Activated CD4-positive, alpha-beta memory T cell treated with anti-CD3 and anti-CD28 coated beads for 36 hours (primary cell): ENCODE measurements at places on chromosomes 1 and 21.
A peak's percentile ranks its signal among the peaks of the same experiment; 100 is the strongest.

- DNase-seq, result no peak
- no peak overlapping the region for H3K4me3 ChIP-seq
- H3K4me1 ChIP-seq, result no peaks in the 10 kb centered on the region
- H3K36me3 ChIP-seq, result peaks cover 5% of the 10 kb centered on the region
These were observed 25.2 kb upstream of the AGO1 start for GRCh38 chr1:35857830-35858229.

DNA sequence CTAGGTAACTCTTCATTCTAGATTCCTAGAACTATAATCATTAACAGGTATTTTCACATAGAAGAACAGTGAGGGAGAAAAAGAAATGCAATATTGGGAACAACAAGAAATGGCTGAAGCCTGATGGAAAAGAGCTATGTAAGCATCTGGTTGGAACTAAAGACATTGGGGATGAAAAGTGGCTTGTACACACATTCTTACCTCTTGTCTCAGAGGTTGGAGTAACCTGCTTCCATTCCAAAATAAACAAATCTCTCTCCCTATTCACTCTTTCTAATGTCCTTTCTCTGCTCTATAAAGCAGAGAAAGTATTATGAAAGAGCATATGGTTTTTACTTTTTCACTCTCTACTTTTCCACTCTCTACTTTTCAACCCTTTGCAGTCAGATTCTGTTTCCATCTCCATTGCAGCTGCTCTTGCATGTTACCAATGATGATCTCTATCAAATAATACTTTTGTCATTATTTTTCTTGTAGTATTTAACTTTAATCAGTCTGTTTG, 37.5 kb downstream of the CMPK1 start:
- H3K27me3 ChIP-seq, result no peaks in the 10 kb centered on the region
- no peak for DNase-seq
- H3K4me3 ChIP-seq, result no peak overlapping the region
- H3K4me1 ChIP-seq, result no peaks in the 10 kb centered on the region

GRCh38 chr1:199272628-199273086, 633.8 kb downstream of the PTPRC start:
- H3K4me1 ChIP-seq, result peaks cover 5% of the 10 kb centered on the region
- no peak overlapping the region for H3K4me3 ChIP-seq
- DNase-seq, result no peak

GRCh38 chr1:51263147-51263877, 27.2 kb downstream of the RNF11 start:
- DNase-seq, result no peak
- H3K36me3 ChIP-seq, result no peaks in the 10 kb centered on the region
- no peak overlapping the region for H3K4me3 ChIP-seq
- peaks cover 73% of the 10 kb centered on the region for H3K4me1 ChIP-seq

DNA sequence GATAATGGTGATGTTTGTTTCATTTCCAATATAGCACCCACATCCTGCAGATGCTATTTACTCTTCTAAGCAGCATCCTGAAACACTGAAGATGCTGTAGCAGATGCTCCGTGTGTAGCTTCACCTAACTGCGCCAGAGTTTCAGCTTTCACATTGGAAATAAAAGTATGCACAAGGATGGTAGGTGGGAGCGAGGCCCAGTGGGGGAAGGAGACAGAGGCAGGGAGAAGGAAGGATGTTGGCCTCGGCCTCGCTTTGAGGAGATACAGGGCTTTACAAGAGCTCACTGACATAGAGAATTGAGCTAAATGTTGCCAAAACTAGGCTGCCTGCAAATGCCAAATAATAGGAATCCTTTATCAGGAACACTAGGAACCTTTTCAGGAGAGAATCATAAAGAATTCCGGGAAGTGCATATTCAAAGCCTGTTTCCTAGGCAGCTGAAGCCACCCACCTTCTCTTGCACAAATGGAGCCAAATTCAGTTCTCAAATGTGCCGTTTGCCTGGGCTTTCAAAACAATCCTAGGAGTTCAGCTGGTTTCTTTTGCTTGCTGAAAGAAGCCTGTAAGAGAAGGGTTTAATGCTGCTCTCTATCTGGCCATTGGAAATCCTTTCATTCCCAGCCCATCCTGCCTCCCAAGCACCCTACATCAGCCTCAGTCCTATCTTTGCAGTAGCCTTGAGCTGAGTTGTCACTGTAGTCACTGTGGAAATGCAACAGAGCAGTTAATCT, 135.4 kb upstream of the ATP1B1 start:
- no peak overlapping the region for H3K27ac ChIP-seq
- H3K4me1 ChIP-seq, result no peaks in the 10 kb centered on the region
- DNase-seq, result no peak
- H3K4me3 ChIP-seq, result no peak overlapping the region

GRCh38 chr1:110638058-110638457, 31.9 kb upstream of the KCNA2 start:
- no peak overlapping the region for H3K4me3 ChIP-seq
- peak overlapping the region; percentile 50 for H3K27ac ChIP-seq
- peaks cover 90% of the 10 kb centered on the region for H3K4me1 ChIP-seq
- no peak for DNase-seq

GRCh38 chr1:229064320-229065168, 206.4 kb upstream of the RAB4A start:
- no peaks in the 10 kb centered on the region for H3K27me3 ChIP-seq
- H3K4me1 ChIP-seq, result peaks cover 30% of the 10 kb centered on the region
- no peak overlapping the region for H3K4me3 ChIP-seq
- H3K36me3 ChIP-seq, result no peaks in the 10 kb centered on the region
- DNase-seq, result no peak
- H3K27ac ChIP-seq, result no peak overlapping the region

- H3K27me3 ChIP-seq, result peaks cover 41% of the 10 kb centered on the region
- H3K27ac ChIP-seq, result no peak overlapping the region
- H3K36me3 ChIP-seq, result no peaks in the 10 kb centered on the region
These were observed 25.7 kb downstream of the ERG start for GRCh38 chr21:38472412-38473108.

DNA sequence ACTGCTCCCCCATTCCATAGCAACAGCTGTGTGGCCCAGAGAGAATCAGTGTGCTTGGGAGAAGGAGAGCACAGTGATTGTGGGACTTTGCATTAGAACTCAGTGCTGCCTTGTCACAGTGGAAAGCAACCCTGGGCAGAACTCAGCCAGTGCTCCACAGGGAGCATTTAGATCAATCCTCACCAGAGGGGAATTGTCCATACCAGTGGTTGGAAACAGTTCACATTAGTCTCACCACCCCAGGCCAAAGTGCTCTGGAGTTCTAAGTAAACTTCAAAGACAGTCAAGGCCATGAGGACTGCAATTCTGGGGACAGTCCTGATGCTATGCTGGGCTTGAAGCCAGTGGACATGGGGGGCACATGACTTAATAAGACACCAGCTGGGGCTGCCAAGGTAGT, 12.9 kb upstream of the SMAP2 start:
- H3K4me3 ChIP-seq, result no peak overlapping the region
- H3K27me3 ChIP-seq, result no peaks in the 10 kb centered on the region
- H3K27ac ChIP-seq, result no peak overlapping the region
- DNase-seq, result no peak
- H3K36me3 ChIP-seq, result no peaks in the 10 kb centered on the region

DNA sequence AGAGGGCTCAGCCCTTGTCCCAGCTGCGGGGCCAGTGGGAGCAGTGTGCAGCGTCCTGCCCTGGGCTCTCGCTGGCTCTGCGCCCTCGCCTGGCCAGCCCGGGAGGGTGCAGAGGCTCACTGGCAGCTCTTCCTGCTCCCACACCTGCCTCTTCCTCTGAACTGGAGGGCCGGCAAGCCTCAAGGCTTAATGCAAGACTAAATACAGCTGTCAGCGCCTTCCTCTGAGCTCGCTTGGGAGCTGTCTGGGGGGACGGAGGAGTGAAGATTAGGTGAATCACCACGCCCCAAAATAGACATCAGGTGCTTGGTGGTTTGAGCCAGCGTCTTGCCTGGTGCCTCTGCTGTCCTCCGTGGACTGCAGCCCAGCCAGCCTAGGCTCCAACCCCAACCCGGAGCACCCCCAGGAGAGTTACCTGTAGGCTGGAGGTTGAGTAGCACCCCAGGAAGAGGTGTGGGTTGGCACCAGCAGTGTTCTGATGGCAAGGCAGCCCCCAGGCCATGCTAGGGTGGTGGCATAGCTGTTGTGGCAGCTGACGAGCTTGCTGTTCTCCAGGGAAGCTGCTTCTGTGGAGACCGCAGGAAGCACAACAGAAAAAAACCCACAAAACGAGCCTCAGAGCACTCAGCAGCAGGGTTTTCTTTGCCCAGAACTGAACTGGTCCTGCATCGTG, 36.9 kb downstream of the UMODL1 start:
- no peak overlapping the region for H3K4me3 ChIP-seq
- peaks cover 1% of the 10 kb centered on the region for H3K27me3 ChIP-seq
- peaks cover 10% of the 10 kb centered on the region for H3K4me1 ChIP-seq
- no peaks in the 10 kb centered on the region for H3K36me3 ChIP-seq
- DNase-seq, result peak; percentile 76

DNA sequence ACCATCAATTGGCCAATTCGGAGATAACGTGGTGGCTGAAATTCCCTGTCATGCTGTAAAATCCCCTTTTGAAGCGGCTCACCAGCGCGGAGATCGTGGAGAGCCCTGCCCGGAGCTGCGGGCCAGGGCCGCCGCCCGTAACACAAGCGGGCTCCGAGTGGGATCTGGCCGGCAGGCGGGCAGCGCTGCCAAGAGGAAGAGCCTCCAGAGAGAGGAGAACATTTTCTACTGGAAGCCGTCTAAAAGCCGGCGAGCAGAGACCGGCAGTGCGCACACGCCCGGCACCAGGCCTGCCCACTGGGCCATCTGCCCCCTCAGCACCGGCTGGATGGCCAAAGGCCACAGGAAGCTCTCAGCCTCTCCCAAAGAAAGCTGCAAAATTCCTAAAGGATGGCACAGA, 15.5 kb downstream of the SSBP3 start:
- no peak overlapping the region for H3K4me3 ChIP-seq
- peaks cover 4% of the 10 kb centered on the region for H3K4me1 ChIP-seq
- no peak for DNase-seq
- H3K27me3 ChIP-seq, result no peaks in the 10 kb centered on the region

DNA sequence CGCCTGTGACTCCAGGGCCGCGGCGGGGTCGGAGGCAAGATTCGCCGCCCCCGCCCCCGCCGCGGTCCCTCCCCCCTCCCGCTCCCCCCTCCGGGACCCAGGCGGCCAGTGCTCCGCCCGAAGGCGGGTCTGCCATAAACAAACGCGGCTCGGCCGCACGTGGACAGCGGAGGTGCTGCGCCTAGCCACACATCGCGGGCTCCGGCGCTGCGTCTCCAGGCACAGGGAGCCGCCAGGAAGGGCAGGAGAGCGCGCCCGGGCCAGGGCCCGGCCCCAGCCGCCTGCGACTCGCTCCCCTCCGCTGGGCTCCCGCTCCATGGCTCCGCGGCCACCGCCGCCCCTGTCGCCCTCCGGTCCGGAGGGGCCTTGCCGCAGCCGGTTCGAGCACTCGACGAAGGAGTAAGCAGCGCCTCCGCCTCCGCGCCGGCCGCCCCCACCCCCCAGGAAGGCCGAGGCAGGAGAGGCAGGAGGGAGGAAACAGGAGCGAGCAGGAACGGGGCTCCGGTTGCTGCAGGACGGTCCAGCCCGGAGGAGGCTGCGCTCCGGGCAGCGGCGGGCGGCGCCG, at the start of gene SIM2:
SIM2 (plus strand) TSS at position 135 of the 565 bp plus-strand sequence. CDS start 632 bp downstream, outside the sequence.
- DNase-seq, result peak; percentile 22
- peaks cover 1% of the 10 kb centered on the region for H3K36me3 ChIP-seq
- peak within 1 kb of the TSS; percentile 52 for H3K4me3 ChIP-seq
- H3K27ac ChIP-seq, result no peak within 1 kb of the TSS
- peaks cover 18% of the 10 kb centered on the region for H3K4me1 ChIP-seq

DNA sequence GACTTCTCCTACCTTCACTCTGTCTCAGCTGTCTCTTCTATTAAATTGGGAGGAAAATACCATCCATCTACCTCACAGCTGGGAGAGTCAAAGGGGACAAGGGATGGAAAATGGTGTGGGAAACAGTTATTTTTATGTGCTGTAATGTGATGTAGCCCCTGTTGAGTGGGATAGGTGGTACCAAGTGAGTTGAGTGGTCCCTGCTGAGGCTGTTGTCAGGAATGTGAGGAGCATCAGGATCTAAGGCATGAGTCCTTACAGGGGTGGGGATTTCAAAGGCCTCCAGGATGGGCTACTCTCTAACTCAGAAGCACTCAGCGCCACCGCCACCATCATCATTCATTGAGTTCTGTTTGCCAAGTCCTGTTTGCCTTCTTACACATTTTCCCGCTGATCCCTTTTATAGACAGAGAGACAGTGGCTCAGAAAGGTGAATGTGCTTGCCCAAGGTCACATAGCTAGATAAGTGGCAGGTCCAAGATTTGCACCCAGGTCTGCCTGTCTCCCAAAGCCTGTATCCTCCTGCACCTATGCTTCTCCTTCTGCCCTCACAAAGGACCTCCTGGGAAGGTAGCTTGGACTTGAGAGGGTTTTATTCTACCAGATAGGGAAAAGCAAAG, 4.6 kb upstream of the ID3 start:
- no peaks in the 10 kb centered on the region for H3K36me3 ChIP-seq
- H3K27me3 ChIP-seq, result peaks cover 16% of the 10 kb centered on the region
- H3K4me3 ChIP-seq, result no peak overlapping the region
- peaks cover 28% of the 10 kb centered on the region for H3K4me1 ChIP-seq

- DNase-seq, result no peak
- H3K27me3 ChIP-seq, result no peaks in the 10 kb centered on the region
- no peaks in the 10 kb centered on the region for H3K36me3 ChIP-seq
- H3K4me3 ChIP-seq, result no peak overlapping the region
- peaks cover 10% of the 10 kb centered on the region for H3K4me1 ChIP-seq
- no peak overlapping the region for H3K27ac ChIP-seq
These were observed 104.8 kb upstream of the DPT start for GRCh38 chr1:168833801-168834224.

DNA sequence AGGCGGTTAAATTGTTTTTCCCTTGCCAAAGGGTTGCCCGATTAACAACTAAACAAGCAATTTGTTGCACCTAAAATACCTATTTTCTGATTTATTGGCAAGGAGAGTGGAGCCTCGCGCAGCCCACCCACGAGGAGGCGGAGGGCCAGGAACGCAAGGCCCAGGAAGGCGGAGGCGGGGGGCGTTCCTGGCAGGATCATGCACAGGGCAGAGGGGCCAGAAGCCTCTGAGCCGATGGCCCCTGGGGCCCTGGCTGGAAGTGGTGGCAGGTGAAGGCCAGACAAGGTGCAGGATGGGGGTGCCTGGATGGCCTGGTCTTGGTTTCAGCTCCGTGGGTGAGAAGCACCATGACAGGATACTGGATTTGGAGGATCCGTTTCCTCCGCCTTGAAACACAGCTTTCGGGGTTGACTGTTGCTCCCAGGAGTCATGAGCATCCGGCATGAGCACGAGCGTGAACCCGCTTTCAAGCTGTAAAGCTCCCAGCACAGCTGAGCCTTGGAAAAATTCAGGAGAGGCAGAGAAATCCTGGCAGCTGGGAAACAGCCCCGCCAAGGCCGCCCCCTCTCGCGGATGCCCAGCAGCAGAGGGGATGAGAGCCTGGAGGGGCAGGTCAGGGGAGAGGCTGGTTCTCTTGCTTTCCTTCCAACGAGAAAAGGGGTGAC, 35.0 kb downstream of the AJAP1 start:
- H3K27ac ChIP-seq, result no peak overlapping the region
- H3K36me3 ChIP-seq, result no peaks in the 10 kb centered on the region
- no peaks in the 10 kb centered on the region for H3K4me1 ChIP-seq
- H3K4me3 ChIP-seq, result no peak overlapping the region
- DNase-seq, result no peak

DNA sequence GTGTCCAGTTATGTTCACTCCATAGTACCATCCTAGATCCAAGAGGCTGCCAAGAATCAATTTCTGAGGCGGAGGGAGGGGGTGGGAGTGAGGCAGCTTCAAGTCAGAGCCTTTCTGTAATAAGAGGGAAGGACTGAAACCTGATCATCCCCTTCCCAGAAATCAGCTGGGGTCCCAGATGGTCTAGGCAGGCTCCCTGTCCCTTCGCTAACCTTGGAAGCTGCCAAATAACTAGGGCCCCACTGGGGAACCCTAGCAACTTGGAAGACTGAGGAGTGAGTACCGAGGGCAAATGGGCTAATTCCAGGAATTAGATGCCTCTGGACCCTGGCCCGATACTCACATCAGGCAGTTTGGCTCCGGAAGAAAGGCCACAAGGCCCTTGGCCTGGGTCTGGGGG, 113.3 kb downstream of the NAV1 start:
- H3K36me3 ChIP-seq, result no peaks in the 10 kb centered on the region
- H3K27me3 ChIP-seq, result peaks cover 28% of the 10 kb centered on the region
- peaks cover 3% of the 10 kb centered on the region for H3K4me1 ChIP-seq
- DNase-seq, result no peak
